ENCODE measurements at places on chromosomes 5 and 9.

- DNase-seq, result no peak
These were observed 273.5 kb downstream of the NR2F1-AS1 start for GRCh38 chr5:93307557-93307956.

GRCh38 chr5:127431977-127432585, 85.4 kb upstream of the PRRC1 start:
- DNase-seq, result no peak

DNA sequence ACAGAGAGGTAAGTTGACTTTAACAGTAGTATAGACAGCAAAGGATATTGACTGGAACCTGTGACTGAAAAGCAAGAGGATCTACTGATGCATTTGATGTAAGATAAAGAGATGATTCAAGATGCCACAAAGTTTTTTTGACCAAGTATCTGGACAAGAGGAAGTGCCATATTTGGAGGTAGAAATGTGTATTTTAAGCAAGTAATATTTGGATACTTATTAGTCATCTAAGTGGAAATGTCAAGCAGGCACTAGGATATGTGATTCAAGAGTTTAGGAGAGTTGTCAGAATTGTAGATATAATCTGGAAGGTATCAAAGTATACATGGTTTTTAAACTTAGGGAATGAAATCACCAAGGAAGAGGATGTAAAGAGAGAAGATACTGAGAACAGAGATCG, 686.1 kb upstream of the CHD1 start:
- no peak for DNase-seq

DNA sequence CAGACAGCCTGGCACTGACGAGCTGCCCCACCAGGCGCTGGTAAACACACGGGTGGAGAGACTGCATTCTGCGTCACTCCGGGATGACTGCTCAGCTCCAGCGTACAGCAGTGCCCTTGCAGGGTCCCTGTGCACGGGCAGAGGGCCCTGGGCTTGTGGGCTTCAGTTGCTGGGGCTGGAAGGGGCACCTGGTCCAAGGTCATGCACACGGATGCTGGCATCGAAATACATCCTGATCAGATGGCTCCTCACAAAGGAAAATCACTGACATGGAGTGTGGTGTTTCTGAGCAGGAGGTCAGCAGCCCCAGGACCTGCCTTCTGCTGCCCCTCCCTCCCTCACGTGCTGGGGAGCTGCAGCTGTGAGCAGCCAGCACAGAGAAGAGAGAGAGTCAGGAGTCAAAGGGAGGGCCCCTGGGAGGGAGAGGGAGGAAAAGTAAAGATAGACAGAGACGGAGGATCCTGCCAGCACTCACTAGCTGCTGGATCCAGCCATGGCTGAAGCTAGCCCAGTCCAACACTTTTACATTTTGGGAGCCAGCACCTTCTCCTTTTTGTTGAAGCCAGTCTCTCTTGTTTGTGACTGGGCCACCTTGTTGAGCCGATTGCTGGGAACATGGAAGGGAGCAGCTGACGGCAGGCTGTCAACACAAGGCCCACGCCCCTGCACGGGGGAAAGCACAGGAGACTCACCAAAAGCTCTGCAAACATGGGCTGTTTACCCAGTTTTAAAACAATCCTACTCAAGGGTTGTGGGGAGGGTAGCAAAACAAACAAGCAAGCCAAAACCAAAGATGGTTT, 166.5 kb upstream of the PHYKPL start:
- no peak for DNase-seq

- DNase-seq, result no peak
These were observed 4.3 kb upstream of the ZNF510 start for GRCh38 chr9:96782235-96782634.

GRCh38 chr5:39220280-39221030, 1.1 kb upstream of the FYB1 start:
- DNase-seq, result no peak

DNA sequence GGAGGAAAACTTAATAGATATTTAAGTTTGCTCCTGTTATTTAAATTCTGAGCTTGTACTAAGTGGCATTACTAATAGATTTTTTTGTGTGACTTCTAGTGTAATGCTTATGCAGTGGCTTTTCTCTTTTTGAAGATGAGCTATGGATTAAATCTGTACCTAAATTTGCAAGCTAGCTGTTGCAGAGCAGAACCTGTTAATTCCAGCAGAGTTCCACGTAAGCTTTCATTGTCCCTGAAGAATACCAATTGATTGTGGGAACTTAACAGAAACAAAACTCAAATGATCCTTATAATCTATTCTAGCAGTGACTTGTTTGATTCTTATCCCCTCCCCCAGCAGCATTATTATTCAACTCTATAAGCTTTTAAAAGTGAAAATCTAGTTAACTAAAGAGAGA, 51.7 kb downstream of the MAN2A1 start:
- no peak for DNase-seq

Data from CD4-positive, alpha-beta T cell treated with Interleukin-15 for 4 hours (primary cell).